Small intestine (tissue), 16 donors: ENCODE measurements at places on chromosomes 16 and 17. TPM values are rescaled to one million over a fixed set of nuclear protein-coding genes. Genes with fewer than 3 reads are reported as not detected.

- H3K36me3 ChIP-seq, result no peaks in the 10 kb centered on the region
- no peak for DNase-seq
- H3K4me3 ChIP-seq, result no peak overlapping the region
- no peaks in the 10 kb centered on the region for H3K4me1 ChIP-seq
Observed at GRCh38 chr17:34161690-34162089, 93.4 kb upstream of the CCL2 start.

NATD1 gene
- 2.9 TPM for polyA plus RNA-seq

- H3K4me3 ChIP-seq, result no peak overlapping the region
- peak overlapping the region; percentile 36 for H3K27ac ChIP-seq
- no peaks in the 10 kb centered on the region for H3K27me3 ChIP-seq
- DNase-seq, result peak; percentile 79
- no peaks in the 10 kb centered on the region for H3K4me1 ChIP-seq
Observed at GRCh38 chr17:68937890-68938514, 17.2 kb downstream of the ABCA8 start.

DPEP3 gene
- polyA plus RNA-seq, result 0.27 TPM
